AML-193 (cell line): ENCODE measurements at places on chromosomes 7 and 10.

GRCh38 chr7:81470724-81471379, 299.0 kb downstream of the HGF start:
- no peak for DNase-seq

GRCh38 chr10:80122110-80122710, 10.3 kb upstream of the PLAC9 start:
- DNase-seq = no peak

- no peak for DNase-seq
Observed at GRCh38 chr7:3154317-3154716, 110.7 kb upstream of the CARD11 start.

DNA sequence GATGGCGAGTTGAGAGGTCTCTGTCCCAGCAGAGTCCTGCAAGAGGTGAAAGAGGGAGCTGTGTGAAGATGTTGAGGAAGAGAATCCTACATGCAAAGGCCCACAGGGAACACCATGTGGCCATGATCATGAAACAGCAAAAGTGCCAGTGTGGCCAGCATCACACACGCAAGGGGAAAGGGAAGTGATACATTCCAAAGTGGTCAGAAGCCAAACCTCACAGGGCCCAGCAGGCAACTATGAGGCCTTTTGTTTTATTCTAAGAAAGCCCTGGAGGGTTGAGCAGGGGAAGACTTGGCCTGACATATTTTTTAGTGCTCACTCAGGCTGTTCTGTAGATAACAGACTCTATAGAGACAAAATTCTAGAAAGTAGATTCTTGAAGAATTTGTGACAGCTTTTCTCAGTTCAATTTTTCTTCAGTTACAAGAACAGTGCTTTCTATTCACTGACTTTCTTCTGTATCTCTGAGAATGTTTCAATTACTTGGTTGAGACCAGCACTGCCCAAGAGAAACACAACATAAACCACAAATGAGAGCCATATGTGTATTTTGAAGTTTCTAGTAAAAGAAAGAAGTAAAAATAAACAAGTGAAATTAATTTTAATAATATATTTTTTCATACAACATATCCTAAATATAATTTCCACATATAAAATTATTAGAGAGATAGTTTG, 82.3 kb downstream of the HTR7 start:
- DNase-seq = no peak

DNA sequence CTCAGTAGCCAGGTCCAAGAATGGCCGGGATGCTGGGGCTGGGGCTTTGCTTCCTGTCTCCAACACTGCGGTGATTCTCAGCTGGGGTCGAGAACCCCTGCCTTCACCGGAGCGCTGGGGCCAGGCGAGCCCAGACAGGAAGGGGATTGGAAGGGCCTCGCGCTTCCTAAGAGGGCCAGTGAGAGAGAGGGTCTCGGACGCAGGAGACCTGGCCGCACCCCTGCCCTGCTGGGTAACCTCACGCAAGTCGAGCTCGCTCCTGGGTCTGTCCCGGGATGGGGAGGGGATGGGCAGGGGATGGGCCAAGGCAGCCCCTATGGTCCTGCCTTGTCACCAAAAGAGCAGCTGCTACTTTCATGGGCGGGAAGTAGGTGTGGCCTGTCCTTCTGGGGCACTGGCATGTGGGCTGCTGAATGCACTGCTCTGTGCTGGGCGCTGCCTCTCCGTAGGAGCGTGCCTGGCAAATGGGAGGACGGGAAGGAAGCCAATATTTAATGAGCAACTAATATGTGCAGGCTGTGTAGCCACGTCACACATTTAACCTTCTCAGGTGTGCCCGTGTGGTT, 20.0 kb downstream of the KCNK18 start:
- no peak for DNase-seq

- DNase-seq = no peak
Observed at GRCh38 chr10:3231951-3232730, 59.6 kb upstream of the PITRM1 start.

DNA sequence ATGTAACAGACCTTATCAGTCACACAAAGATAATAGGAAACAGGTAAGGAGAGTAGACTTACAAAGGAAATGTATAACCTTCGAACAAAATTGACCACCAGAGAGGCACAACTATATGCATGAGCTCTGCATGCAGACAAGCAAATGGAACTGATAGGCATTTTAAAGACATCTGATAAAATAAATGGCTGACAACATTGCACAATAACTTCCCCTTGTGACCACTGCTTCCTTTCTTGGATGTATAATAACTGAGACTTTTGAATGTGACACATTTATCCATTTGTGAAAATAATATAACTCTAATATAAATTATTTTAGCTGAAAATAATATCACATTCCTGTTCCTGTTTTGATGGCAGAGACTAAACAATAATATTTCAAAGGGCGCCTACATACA, 654.2 kb upstream of the STEAP1 start:
- no peak for DNase-seq

DNA sequence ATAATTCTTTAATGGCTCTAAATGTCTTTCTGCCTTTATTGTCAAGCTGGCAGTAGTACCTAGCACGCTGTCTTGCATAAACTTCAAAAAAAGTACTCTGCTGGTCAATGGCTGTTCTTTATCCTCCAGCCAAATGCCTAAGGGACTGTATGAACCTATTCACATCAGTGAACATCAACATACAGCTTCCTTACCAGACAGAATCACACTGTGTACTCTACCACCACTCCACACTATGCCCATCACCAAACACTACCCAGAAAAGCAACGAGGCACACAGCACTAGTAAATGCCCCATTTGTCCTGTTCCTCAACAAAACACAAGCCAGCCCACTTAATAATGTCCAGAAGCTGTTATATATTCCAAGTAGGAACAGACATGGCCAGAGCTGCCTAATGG, 127.5 kb downstream of the SGMS1 start:
- DNase-seq = no peak

- DNase-seq = no peak
Observed at GRCh38 chr7:6307762-6308161, 35.3 kb upstream of the CYTH3 start.

DNA sequence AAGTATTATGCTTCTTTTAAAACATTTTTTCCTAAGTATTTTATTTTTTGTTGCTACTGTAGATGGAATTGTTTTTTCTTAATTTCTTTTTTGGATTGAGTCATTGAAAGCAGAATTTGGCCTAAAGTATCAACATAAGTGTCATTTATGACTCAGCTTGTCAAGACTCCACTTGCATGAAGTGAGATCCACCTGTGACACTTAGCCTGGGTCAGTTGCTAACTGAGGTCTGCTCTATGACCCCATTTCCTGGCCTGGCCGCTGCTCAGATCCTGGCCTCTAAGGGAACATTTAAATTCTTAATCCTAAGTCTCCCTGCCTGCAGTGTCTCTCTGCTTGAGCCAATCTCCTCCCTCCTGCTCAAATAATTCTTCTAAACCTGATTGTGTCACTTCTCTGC, 35.5 kb downstream of the TMEM270 start:
- no peak for DNase-seq

GRCh38 chr7:90413185-90413528, 9.9 kb downstream of the CLDN12 start:
- DNase-seq = no peak

GRCh38 chr7:117870448-117871130, 2.7 kb downstream of the CTTNBP2 start:
- DNase-seq = no peak

DNA sequence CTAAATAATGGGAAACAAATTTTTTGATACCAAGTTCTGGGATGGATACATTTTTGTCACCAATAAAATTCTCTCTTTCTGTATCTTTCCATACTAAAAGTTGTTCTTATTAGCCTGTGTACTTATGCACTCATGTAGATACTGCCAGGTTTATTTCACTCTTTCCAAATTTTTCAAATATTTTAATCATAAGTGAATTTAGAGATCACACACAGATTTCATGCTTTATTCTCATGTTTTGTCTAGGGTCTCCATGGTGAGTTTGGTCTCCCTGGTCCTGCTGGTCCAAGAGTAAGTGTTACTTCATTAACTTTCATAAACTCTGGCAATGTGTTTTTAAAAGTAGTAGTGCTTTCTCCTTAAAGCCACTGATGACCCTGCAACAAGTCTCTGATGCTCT, 20.3 kb downstream of the COL1A2 start:
- DNase-seq = no peak

- no peak for DNase-seq
Observed at GRCh38 chr10:97874332-97874731, 24.7 kb downstream of the GOLGA7B start.

DNA sequence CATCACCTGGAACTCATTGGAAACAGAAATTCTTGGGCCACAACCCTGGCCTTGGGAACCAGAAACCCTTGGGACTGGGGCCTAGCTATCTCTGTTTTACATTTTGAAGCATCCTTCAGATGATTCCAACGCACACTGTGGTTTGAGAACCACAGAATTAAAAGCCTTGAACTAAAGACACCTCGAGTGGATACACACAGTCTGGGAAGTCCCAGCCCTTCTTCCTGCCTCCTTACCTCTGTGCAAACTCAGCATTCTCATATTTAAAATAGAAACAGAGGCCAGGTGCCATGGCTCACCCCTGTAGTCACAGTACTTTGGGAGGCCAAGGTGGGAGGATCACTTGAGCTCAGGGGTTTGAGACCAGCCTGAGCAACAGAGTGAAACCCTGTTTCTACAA, 12.9 kb downstream of the NPFFR1 start:
- DNase-seq = no peak

GRCh38 chr10:17693009-17693408, 49.1 kb downstream of the STAM start:
- DNase-seq = no peak

- DNase-seq = no peak
Observed at GRCh38 chr7:101885597-101885955, 68.2 kb downstream of the CUX1 start.

DNA sequence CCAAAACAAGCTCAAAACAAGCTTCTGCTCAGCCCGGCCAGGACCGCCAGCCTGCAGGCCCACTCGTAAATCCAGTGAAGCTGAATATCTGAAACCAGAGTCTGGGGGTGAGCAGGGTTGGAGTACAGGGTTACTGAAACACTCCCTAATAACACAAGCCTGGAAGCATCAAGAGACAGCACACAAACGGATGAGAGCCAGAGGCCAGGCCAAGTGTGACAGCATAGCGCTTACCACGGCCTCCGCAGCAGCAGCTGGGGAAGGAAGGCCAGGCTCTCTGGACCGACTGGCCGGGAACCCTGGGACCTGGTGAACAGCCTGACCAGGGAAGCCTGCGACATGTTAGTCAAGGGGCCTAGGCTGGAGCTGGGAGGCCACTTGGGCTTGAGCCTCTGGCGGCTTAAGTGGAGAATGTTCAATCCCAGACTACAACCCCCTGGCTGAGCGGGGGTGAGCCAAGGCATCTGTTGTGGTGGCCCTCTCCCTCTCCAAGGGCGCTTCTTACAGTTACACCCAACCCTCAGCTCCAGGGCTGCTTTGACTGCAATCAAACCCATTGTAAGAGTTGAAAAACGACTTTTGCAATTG, 21.7 kb upstream of the RNF32 start:
- DNase-seq = no peak

DNA sequence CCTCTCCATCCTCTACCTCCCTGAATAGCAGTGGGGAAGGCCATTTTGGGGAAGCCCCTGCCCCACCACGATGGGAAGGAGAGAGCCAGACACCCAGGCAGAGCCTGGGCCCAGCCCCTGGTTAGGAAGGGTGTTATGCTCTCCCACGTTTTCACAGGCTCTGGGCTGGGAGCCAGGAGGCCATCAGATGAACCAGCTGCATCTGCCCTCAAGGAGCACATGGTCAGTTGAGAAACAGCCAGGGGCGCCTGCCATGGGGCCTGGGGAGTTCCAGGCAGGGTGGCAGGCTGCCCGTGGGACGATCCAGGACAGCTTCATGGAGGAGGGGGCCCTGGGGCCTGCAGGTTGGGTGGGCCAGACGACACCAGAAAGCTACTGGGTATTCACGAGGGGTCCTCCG, 47.5 kb downstream of the CAMK2B start:
- no peak for DNase-seq

GRCh38 chr7:1848911-1849311, 178.8 kb downstream of the ELFN1 start:
- DNase-seq = no peak

GRCh38 chr7:5596046-5596895, 172.6 kb upstream of the TNRC18 start:
- peak; percentile 76 for DNase-seq

GRCh38 chr10:68153473-68154210, 44.4 kb downstream of the MYPN start:
- DNase-seq = no peak

DNA sequence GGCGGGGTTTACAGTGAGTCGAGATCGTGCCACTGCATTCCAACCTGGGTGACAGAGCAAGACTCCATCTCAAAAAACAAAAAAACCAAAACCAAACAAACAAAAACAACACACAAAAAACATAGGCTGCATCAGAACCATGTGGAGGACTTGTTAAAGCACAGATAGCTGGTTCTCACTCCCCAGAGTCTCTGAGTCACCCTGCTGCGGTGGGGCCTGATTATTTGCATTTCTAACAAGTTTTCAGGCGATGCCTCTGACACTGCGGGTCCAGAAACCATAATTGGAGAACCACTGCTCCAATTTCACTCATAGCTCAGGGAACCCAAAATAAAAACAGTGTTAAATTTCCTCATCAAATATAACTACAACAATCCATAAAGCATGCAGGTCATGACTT, 816.7 kb downstream of the MAGI2 start:
- no peak for DNase-seq

- DNase-seq = no peak
Observed at GRCh38 chr7:32070406-32071360, at the start of gene PDE1C. Gene PDE1C, minus strand, starts transcription at chr7:32070407.

GRCh38 chr7:23520582-23520981, 11.2 kb downstream of the TRA2A start:
- no peak for DNase-seq

- DNase-seq = no peak
Observed at GRCh38 chr7:95169678-95170077, 154.7 kb downstream of the PON1 start.

DNA sequence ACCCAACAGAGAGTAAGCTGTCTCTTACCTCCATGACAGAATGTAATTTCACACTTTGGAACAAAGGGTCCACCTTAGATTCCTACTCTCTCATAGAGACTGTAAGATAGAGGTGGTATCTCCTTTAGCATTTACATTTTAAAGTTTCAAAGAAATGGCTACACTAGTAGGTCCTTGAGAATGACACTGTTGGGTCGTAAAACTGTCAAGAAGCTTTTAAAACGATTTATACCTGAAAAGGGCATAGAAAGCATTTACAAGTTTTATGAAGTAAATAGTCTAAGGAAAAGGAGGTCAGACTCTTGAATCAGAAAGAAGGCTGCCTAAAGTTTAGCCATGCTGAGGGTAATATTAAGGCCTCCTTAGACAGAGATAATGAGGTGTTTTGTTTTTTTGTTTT, 1212.4 kb upstream of the PHF14 start:
- DNase-seq = no peak

DNA sequence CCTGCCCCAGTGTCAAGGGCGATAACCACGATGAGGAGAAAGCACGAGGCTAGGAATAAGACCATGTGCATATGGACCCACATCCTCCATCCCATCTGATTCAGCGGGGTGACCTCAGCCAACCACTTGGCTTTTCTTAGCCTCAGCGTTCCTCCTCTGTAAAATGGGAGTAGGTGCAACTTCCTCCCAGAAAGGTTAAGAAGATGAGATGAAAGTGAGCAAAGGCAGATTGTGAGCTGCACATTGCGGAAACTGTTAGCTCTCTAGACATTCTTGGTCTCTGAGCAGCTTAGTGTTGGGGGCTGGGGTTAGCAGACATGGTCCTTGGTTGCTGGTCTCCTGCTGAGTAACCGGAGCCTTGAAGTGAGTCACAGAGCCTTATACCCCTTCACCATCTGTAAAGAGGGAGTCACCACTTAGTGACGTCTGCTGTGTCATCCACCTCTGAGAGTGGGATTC, 497.3 kb upstream of the GALNT17 start:
- DNase-seq = no peak

GRCh38 chr7:141648276-141649114, 53.5 kb downstream of the DENND11 start:
- DNase-seq = no peak
